Vagina (tissue), 2 donors: ENCODE measurements at places on chromosomes 3 and 15.

DNA sequence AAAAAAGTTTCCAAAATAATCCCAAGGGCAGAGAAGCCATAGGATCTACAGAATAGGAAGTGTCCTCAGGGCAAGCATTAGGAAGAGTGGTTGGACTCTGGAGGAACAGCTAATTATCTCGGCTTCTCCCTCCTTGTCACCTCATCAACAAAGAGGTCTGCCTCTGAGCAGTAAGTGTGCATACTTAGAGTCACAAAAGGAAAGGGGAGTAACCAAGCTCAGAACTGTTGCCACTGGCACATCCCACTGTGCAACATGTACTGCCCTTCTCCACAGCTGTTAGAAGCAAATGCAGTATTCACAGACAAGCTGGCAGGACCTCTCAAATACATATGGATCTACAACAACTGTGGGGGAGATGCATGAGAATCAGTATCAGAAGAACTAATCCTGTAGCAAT is 31.5 kb downstream of the NGLY1 start:
- DNase-seq = no peak

- DNase-seq = no peak
Measured at GRCh38 chr15:75677465-75678323, 30.0 kb downstream of the SNX33 start.

GRCh38 chr3:72973786-72974185 is 22.8 kb upstream of the PPP4R2 start:
- no peak for DNase-seq

DNA sequence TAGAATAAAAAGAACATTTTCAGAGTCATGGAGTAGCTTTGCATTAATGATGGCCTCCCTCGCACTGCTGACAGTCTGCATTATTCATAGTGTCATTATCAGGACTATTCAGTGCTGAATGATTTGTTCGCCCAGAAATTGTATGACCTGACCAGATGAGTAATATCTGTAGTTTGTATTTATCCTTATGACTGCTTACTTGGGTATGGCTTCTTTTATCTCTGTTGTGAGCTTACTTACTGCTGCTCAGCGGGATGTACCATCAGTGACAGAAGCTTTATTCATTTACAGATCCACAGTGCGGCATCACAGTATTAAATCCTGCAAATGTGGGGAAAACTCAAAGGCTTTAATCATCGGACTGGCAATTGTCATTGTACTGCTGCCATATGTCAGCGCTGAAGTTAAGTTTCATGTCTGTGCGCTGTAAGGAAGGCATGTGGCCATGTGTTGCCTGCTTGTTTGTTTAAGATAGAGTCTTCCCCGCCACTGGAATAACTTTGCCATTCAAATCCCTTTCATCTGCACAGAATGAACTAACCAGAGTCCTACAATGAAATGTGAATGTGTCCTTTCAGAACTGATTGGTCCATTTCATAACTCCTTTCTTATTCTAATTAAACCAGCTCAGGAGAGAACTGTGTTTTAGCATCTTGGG is 262.2 kb downstream of the CHL1 start:
- DNase-seq = no peak

DNA sequence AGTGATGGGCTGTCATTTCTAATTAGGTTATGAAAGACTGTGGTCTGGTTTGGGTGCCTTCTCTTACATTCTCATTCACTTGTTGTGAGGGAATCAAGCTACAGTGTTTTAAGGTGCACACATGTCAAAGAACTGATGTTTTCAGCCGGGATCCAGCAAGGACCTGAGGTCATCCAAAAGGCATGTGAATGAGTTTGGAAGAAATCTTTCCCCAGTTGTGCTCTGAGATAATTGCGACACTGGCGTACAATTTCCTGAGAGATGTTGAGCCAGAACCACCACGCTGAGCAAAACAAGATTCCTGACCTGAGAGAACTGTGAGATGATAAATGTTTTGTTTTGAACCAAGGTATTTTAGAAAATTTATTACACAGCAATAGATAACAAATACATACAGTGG is 295.3 kb upstream of the SLITRK3 start:
- no peak for DNase-seq

DNA sequence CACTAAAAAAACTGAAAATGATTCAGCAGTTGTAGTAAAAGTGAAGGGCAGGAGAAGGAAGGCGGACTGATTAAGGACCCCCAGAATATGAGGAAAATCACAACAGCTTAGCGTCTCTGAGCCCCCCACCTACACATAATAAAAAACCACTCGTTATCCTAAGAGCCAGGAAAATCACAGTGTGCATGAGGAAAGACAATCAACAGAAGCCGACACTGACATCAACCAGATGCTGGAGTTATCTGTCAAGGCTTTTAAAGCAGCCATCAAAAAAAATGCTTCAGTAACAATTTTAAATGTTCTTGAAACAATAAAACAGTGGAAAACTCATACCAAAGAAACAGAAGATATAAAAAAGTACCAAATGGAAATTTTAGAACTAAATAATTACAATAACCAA is 9.7 kb upstream of the CXCR6 start:
- DNase-seq = no peak

DNA sequence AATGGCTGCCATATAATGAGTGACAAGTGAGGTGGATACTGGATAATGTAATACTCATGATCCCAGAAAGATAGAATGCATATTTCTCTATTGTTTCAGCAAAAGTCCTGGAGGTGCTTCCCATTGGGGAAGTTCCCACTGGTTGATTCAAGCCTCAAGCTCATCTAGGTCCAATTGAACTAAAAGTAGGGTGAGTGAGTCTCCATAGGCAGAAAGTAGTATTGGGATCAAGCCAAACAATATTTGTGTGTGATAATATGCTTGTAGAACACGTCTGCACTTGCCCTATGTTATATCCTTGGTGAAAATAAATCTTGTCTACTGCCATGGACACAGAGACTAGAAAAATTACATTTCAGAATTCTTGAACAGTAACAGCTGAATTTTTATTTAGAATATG is 14.8 kb upstream of the ZBTB20 start:
- DNase-seq = no peak

DNA sequence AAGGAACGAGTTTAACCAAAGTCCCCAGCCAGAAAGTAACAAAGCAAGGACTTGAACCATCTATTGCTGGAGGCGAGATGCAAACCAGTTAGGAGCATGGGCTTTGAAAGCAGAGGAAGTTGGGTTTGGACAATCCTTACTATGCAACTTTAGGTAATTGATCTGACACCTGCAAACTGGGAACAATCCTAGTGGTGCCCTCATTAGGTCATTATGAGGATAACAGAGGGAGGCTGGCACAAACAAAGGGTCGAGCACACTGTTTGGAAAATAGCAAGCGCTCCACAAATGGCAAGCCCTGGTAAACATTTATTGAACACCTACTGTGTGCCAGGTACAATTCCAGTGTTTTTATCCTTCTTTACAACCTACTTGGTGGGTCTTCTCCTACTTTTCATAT is 45.6 kb downstream of the WNT5A start:
- no peak for DNase-seq

DNA sequence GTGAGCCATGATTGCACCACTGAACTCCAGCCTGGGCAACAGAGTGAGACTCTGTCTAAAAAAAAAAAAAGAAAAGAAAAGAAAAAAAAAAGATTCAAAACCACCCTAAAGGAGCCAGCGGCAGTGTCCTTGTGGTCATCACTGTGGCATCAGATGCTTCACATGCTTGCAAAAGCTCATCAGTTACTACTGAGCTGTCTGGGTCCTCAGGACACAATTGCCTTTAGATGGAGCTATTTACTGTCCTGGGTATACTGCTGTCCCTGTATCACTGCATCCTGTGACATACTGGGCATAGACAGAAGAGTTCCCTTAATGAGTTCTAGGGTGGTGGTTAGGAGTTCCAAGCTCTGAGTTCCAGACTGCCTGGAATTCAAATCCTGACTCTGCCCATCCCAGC is 85.8 kb downstream of the LINGO1 start:
- no peak for DNase-seq

GRCh38 chr15:60673918-60674558 is 195.1 kb upstream of the ICE2 start:
- no peak for DNase-seq

DNA sequence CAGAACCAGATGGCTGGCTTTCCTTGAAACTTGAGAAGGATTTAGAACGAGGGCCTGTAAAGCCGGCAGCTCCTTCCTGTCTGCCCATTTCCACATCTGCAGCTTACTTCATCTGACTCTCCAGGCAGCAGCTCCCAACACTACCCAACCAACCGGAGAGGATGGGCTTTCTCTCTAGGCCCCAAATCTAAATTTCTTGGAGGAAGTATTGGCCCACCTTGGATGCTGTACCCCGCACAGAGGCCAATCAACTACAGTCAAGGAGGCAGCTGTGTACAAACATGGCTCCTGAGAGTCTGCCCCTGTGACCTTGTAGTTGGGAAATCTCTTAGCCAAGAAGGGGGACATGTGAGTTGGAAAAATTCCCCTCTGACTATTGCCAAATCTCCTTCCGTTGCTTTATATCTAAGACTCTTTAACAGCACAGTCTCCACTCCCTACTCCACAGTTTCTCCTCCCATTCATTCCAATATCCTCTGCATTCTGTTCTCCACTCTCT is 8.0 kb upstream of the ACAP2 start:
- DNase-seq = no peak

DNA sequence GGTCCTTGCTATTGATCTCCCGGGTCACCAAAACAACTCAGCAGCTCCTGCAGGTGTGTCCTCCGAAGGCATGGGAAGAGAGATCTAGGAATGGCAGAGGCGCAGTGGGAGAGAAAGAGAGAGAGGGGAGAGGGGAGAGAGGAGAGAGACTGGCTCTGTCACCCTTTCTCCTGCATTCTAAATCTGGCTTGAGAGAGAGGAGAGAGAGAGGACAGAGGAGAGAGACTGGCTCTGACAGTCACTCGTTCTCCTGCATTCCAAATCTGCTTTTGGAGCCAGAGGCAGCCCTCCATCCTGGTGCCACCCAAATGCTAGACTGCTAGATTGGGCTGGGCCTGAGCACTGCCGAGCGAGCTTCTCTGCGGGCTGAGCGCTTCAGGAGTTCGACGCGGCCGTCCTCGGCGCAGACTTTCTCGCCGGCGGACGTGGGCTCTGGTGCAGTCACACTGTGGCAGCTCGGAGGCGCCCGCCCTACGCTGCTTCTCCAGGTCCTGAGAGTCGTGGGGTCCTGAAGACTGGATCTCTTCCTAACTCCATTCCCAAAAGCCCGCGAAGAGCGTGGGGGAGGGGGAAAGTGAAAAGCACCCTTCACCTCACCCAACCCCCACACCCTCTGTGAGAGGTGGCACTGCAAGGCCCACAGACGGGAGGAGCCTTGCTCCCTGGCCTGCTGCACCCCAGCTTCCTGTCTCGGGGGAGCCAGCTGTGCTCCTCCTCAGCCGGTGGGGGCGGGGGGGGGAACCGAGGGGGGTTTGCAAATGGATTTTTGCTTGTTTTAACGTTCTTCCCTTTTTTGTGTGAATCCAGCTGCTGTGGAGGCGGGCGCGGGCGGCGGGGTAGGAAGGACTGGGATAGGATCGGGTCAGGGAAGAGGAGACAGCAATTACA is 222.3 kb downstream of the MEIS2 start:
- no peak for DNase-seq
